SK-N-SH (cell line): ENCODE measurements at places on chromosomes 6 and 20.

DNA sequence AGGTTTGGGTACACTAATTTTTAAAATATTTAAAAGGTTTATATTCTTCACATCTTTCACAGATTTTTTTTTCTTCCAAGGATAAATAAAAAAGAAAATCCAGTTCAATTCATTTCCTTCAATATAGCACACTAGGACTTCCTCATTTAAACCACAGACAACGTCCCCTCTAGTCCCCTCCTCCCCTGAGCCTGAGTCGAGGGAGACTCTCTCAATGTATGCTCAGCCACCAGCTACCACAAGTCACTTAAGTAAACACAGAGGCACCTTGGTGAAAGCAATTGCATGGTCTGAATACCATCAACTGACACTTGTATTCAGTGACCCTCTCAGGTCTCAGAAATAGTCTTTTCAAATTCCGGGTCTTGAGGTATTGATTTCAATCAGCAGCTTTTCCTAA lies 88.6 kb downstream of the SIM1 start:
- DNase-seq = no peak

DNA sequence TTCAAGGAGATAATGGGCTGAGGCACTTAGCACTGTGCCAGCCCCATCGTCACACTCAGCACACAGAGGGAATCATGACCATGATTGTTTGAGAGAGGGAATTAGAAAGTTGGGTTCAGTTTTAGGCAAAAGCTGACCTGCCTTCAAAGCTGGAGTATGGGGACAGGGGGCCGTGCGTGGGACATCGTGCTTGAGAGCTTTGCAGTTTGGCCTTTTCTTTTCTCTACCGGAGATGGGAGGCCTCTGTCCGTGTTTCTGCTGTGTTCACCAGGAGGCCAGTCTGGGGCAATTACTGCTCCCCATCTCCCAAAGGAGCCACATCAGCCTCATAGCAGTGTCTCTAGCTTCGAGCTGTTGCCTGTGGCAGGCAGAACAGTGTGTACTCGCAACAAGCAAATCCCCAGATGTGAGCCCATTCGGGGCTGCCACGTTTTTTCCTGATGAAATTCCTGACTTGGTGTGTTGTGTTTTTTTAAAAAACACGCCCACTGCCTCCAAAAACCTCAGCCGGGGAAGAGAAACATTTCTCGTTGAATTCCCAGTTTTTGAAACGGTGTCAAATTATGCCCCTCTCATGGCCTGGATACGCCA lies 20.2 kb downstream of the EYA2 start:
- DNase-seq = no peak

GRCh38 chr6:35498422-35499067 lies 1.7 kb upstream of the TEAD3 start:
- DNase-seq = no peak

- no peak for DNase-seq
These were observed 17.5 kb upstream of the PLCG1 start for GRCh38 chr20:41119614-41120561.

DNA sequence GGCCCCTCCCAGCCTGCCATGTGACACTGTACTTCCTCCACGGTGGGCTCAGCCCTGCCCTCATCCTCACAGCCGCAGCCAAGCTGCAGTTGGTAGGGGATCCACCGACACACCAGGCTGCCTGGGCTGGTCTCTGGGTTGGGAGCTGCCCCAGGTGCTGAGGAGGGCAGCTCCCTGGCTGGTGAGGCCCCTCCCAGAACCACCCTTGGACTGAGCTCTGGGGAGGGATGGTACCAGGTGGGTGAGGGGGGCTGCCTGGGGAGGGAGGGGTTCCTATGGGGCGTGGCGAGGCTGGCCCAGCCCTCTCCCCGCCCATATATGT lies 185 bp upstream of the TNFRSF6B start:
- no peak for DNase-seq

DNA sequence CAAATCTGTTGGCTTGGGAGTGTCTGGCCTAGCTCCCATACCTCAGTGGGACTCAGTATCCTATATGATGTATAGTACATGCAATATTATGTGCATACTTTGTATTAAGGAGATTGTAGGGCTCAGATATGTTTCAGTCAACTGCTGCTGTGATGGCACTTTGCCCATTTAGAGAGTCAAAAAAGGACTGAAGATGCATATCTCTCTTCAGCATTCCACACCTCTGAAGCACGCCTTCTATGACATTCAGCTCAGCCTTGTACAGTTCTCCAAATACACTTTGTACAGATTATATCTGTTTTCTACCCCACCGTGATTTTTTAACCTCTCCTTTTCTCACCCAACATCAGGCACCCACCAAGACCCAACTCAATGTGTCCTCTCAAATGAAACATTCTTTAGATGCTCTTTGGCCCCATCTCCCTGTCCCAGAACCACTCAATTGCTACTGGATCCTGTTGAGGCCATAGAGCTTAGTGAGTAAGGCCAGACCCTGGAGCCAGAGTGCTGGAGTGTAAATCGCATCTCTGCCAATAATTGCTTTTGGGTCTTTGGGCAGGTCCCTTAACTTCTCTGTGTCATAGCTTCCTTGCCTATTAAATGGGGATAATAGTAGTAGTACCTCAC lies 15.6 kb downstream of the ENPP1 start:
- no peak for DNase-seq

- DNase-seq = no peak
These were observed 3.4 kb downstream of the PTPRT start for GRCh38 chr20:43186312-43186711.

GRCh38 chr6:20952699-20953474 lies 418.6 kb downstream of the CDKAL1 start:
- peak; percentile 37 for DNase-seq

DNA sequence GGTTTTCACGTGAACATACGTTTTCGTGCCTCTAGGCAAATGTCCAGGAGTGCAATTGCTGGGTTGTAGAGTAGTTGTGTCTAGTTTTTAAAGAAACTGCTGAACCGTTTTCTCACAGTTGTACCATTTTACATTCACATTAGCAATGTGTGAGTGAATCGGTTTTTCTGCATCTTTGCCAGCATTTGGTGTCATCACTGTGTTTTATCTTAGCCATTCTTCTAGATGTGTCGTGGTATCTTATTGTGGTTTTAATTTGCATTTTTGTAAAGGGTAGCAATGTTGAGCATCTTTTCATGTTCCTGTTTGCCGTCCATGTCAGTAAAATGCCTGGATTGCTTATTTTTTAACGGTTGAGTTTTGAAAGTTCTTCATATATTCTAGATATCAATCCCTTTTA lies 10.2 kb downstream of the DOK5 start:
- DNase-seq = no peak

- DNase-seq = no peak
These were observed 389.7 kb upstream of the JARID2 start for GRCh38 chr6:14856177-14856576.

DNA sequence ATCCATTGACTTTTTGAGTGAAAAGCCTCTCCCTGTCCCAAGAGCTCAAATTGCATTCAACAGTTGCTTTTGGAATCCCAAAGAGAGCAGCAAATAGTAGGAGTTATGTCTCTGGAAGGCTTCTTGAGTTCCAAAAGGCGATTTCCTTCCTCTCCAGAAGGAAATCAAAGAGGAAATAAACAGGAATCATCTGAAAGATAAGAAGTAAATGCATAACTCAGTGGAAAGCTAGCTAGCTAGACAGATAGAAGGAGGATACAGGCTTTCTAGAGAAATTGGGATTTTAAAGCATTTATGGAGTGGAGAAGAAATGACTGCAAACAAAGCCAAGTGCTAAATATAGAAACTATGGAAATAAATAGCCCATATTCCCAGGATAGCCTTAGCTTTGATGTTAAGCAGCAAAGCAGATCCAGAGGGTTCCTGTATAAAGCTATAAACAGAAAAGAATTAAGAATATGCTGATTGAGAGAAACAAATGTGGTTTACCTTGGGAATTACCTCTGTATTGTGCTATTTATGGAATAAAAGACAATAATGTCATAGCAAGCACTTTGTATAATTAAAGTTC lies 214.7 kb downstream of the PLCB1 start:
- DNase-seq = no peak

DNA sequence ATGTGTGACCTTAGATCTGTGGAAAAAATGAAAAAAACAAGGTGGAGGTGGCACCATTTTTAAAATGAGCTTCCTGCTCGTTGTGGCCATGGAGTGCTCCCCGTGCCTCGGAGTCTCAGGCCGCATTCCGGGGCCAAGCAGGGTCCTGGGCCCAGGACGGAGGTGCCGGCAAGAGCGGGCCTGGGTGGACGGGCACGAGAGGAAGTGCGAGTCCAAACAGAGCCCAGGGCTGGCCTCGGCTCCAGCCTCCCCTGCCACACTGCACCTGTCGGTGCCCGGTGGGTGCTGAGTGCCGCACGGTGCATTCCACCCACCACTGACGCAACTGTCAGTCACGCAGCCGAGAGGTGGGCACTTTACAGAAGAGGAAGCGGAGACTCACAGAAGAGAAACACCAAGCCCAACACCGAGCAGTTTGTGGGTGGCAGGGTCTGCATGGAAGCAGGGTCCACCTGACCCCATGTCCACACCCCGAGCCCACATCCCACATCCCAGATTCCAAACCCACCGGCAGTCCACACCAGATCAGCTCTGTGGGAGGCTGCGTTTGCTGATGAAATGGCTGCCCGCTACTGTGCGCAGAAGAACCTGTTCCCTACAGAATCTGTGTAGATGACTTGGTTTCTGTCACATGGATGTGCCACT lies 97.7 kb downstream of the PSMB1 start:
- DNase-seq = no peak
